ENCODE measurements at places on chromosomes 2 and 18.

- DNase-seq: no peak
These were observed 74.0 kb downstream of the PMS1 start for GRCh38 chr2:189858291-189858690.

DNA sequence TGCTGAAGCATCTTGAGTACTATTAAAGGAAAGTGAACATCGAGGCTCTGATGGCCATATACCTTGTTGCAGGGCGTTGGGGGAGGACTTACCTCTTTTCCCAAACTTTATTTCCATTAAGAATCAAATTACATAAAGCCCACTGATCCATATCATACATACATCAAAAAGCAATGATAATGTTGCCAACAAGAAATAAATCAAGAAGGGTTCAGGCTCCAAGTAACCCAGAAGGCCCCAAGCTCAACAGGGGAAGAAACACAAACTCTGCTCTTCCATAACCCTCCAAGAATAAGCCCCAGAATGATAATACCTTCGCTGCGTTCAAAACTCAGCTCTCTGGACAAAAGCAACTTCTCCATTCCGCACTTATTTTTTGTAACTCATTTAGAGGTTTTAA is 32.3 kb downstream of the C1D start:
- no peak for DNase-seq

DNA sequence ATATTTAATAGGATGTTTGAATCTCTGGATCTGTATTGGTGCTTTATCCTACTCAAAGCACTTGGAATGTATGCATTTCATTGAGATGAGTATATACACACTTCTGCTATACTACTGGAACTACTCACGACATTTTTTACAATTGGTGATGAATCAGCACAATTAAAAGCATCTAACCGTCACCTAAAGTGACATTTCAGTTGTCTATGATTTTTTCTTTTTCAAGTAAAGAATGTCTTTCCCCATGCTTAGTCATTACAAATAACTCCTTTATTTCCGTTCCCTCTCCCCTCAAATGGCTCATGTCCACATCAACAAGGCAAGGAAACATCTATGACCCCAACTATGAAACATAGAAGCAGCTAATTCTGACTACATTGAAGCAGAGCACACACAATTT is 77.3 kb downstream of the CLIP4 start:
- DNase-seq: no peak

DNA sequence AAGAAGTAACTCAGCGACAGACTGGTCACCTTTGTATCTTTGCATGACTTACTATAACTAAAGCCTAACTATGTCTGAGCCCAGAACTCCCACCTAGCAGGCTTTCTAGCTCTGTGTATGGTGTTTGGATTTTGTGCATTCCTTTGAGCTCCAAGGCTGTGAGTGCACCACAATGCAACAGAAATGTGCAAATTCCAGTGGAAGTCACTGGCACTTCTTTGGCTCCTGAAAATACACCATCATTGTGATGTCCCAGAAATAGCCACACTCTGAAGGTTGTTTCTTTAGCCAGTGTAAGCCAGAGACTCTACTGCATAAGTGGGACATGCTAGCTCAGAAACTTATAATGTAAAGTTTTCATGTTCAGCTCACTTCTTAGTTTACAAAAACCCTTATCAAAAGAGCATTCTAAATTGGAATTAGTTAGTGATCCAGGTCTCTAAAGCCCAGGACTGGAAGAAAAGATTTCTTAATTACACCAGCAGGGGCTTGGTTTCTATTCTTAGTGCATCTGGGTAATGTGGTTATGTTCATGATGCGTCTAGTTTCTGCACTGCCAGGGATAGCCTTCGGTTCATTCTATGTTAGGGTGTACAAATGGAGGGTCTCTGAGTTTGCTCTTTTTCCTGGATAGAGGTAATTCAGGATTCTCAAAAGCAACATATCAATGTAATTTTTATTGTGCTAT is 1239.5 kb upstream of the ZEB2 start:
- no peak for DNase-seq

DNA sequence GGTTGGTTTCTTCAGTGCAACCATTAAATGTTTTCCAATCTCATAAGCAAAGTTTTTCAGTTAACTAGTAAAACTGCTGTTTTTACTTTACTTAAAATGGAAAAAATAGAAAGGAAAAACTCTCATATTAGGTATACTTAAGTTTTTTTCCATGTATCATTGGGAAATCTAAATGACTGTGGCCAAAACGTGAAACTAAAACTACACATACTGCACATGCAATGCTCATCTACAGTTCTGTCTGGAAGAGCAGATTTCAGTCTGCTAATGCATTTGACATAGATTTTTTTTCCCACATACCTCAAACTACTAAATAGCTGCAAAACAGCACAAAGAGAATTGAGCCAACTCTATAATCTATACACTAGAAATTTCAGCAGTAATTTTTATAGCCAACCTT is 62.6 kb downstream of the COL5A2 start:
- DNase-seq: no peak

All from stimulated activated CD4-positive, alpha-beta T cell treated with anti-CD3 and anti-CD28 coated beads, Interleukin-1b, Interleukin-23, amount 100 ng/mL, for 24 hours (primary cell).